ENCODE measurements at places on chromosomes 1 and 21.

- no peak for DNase-seq
Measured at GRCh38 chr1:62726011-62726442, 37.8 kb upstream of the DOCK7 start.

DNA sequence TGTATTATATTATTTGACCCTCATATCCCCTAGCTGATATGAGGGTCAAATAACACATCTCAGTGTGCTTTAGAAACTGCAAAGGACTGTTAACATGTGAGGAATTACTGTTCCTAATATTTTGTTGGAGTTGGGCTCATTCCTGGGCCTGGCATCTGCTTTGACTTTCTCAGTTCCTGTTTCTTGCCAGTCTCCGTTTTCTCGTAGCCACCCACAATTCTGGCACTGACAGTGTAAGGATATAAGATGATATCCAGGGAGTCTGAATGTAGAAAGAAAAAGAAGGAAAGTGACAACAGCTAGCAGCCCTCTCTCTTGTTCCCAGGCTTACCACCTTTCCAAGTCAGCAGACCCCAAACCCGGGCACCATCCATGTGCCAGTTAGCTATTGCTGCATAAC is 54.4 kb upstream of the SCMH1 start:
- DNase-seq = no peak

- no peak for DNase-seq
Measured at GRCh38 chr1:64846573-64847430, 101.9 kb downstream of the RAVER2 start.

DNA sequence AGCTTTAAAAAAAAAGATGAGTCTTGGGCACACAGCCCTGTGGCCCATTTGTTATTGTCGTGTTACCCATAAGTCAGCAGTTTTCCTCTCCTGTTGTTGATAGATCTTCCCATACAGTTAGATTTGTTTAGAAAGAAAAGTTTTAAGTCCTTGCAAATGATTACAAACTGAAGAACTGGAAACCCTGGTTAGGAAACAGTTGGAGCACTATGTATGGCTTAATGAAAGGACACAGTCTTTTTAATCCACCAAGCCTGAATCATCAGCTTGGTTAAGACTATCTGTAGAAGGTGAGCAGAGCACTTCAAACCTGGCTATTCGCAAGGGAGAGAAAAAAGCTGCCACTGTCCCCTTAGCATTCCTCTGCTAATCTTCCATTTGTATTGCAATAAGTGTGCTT is 241.0 kb downstream of the DISC1 start:
- DNase-seq = no peak

DNA sequence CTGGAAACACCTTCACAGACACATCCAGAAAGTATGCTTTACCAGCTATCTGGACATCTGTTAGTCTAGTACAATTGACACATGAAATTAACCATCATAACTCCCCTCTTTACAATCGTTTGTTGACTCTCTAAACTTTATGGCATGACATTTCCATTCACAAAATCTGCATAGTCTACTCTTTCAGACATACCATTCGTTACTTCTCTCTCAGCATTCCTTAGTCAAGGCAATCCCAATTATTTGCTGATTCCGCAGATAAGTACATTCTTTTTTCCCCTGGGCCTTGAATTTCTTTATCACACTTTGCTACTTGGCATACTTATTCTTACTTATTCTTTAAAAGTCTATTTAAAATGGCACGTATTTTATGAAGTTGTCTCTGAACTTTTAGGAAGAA is 15.1 kb upstream of the CRB1 start:
- no peak for DNase-seq

GRCh38 chr1:201128476-201128875 is 1.5 kb upstream of the ASCL5 start:
- DNase-seq = no peak

DNA sequence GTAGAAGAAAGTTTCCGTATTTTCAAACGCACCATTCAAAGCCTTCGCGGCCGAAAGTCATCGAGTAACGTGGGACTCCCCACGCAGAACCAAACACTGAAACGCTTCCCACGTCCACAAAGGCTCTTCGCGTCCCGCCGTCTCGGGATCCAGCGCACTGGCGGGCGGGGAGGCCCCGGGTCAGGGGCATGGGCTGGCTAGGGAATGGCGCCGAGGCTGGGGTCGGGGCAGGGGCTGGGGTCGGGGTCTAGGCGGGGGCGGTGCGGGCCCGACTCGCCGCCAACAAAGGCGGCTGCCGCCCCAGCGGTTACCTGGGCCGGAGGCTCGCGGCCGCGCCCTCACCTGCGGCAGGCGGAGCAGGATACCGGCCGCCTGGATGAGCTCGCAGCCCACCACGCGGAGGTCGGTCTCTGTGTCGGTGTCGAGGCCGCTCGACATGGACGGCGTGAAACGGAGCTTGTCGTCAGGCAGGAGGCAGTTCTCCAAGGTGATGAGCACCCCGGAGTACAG is 403 bp downstream of the CCNL2 start:
- no peak for DNase-seq

DNA sequence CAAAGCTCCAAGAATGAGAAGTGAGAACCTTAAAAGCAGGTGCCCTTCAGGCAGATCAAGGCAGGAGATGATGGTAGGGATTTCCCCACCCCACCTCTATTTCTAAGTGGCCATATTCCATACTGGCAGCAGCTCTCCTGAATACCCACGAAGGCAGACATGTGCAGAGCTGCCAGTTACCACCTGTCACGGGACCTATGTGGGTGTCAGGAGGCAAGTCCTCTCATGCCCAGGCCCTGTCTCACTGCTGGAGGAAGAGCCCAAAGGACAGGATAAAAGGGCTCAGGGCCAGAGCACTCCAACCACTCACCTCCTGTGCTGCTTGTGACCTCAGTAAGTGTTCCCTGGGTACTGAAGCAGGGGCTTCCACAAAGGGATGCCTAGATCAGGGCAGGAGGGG is 721 bp upstream of the LCE1B start:
- no peak for DNase-seq

DNA sequence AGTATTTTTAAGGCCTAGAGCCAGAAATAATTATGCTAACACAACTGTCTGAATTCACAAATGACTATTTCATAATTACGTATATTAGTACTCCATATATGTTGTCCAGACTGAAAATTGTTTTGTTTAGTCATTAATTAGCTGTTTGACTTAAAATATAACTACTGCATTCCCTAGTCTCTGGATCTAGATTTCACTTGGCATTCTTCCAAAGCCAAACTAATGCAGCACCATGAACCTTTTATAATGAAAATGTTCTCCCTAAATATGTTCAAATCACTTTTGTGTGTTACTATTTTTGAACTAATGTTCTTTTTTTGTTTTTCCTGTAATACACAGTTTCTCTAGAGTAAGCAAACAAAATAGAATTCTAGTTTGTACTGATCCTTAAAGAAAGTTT is 46.1 kb downstream of the CAMTA1 start:
- DNase-seq = no peak

DNA sequence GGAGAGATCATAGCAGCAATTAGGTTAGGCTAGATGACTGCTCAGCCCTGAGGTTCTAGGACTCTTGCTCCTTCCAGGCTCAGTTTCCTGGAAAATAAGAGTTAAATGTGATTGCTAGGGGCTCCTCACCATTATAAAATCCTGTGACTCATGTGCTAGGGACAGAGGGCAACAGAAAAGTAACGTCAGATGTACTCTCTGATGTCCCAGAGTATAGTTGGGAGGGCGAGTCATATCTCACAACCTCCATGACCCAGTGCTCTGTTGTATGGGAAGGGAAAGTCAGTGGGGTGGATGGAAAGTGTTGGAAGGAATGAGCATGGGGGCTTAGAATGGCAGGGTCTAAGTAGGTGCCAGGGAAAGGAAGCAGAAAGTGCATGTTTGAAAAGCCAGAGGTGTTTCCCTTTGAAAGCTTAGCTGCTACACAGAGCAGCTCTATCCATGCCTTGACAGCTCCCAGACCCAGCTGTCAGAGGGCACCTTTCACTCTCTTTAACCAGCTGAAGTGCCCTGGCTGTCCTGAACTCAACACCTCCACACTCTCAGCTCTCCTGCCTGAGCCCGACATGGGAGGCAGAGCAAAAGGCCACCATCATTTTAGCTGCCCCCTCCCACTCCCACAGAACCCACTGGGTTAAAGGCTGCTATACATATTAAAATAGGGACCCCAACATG is 11.6 kb downstream of the GJA5 start:
- no peak for DNase-seq

DNA sequence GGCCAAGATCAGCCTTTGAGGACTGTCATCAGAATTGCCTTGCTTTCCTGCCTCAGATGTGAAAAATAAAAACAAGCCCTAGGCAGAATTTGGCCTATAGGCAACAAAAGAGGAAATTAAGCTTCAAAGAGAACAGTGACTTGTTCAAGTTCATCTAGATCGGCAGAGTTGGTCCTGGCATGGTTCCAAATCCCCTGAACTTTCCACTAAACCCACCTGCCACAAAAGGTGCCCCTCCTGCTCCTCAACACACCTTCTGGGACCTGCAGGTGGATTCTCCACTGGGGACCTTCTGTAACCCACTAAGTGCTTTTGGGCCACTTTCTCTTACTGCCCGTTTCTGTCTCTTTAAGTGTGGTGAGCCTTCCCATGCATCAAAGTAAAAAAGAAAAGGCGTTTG is 42.5 kb upstream of the LRRN2 start:
- DNase-seq = no peak

DNA sequence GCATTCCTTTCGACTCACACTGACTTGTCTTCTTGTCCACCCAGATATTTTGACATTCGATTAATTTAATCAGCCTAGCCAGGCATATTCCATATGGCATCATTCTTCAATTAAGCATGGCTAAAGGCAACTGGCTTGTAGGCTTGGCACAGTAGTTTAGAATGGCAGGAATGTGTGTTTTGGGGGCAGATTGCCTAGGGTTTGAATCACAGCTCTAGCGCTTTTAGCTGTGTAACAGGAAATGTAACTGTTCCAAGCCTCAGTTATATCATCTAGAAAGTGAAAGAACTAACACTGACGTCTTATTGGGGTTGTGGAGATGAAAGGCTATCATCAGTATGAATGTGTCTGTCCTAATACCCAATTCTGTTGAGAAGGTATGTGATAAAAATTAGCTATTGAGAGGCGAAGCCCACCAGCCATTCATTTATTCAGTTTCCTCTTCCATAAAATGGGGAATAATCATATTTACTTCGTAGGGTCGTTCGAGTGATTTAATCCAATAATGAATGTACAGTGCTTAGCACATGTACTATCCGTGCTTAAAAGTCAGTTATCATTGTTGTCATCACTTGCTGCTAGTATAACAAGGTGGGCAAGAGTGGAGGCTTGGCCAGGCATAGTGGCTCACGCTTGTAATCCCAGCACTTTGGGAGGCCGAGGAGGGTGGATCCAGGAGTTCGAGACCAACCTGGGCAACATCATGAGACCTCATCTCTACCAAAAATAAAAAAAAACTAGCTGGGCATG is 41.6 kb upstream of the GRHL3 start:
- no peak for DNase-seq

DNA sequence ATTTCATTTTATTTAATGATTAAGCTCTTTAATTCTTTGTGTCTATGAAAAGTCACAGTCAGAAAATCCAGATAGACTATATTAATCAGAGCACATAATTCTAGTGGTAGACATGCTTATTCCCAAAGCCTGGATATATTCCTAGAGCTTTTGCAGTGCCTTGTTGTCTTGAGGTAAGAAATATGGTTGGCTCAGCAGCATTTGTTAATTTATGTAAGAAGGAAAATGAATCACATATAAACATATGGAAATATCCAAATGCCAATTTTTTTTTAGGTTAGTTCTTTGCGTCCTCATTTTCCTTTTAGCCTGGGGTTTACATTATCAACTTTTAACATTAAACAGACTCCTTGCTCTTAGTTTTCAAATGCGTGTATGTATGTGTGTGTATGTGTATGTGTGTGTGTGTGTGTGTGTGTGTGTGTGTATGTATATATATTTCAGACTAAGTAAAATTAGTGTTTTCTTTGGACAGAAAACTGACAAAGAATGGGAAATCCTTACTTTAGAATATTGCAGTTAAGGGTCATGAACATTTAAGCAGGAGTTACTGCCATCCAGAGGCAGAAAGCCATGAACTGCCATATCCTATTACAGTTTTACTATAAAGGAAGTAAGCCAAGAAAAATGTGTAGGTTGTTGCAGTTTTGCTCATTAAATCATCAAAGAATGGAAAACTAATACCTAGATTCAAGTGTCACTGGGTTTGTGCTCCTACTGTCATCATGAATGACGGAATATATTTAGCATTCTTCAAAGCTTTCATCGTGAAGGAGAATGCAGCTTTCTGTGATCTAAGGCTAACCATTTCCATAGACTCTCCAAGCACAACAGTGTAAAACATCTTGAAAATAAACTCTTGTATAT is 477.1 kb upstream of the NR5A2 start:
- no peak for DNase-seq

Data from esophagus squamous epithelium (tissue), 5 donors.